ENCODE measurements at places on chromosomes 12 and 14. TPM values are rescaled to one million over a fixed set of nuclear protein-coding genes. Genes with fewer than 3 reads are reported as not detected.

Gene OR6C2
- not detected for total RNA-seq

Gene KRT83
- not detected for total RNA-seq

Gene LMO3
- total RNA-seq, result 2.0 TPM

Gene NFKBIA
- total RNA-seq, result 52.5 TPM

Gene DPY19L2
- 2.3 TPM for total RNA-seq

Gene KRT82
- total RNA-seq, result not detected

Gene COPZ1
- total RNA-seq, result 170 TPM

Gene CACNA1C
- total RNA-seq, result 28.1 TPM

Gene WNT1
- total RNA-seq, result not detected

Gene AKAP6
- 0.29 TPM for total RNA-seq

Gene B4GALNT3
- under 0.01 TPM for total RNA-seq
